ENCODE measurements at places on chromosomes 3 and 15.

- no peak for DNase-seq
Observed at GRCh38 chr15:40984964-40985363, 31.7 kb downstream of the CHAC1 start.

DNA sequence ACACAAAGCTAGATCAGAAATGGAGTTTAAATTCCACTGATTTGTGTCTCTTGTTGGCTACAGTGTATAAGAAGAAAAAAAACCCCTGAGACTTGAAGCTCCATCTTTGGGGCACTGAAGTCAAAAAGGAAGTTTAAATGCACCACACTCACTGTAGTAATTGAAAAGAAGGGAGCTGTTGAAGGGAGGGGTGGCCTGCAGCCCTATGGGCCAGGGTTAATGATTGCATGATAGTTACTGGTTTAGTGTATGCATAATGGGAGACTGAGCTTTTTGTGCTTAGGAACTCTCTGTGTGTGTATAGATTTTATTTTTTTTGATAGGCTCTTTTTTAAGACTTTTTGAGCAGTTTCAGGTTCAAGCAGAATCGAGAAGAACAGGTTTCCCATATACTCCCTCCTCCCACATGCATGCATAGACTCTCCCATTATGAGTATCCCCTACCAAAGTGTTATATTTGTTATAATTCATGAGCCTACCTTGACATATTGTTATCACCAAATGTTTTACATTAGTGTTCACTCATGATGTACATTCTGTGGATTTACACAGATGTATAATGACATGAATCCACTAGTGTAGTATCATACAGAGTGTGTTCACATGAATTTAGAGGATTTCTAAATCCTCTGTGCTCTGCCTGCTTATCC lies 88.2 kb downstream of the TNFAIP8L3 start:
- no peak for DNase-seq

GRCh38 chr15:55221090-55222011 lies 24.6 kb upstream of the RSL24D1 start:
- DNase-seq: no peak

GRCh38 chr15:66481107-66481856 lies 16.3 kb downstream of the SNAPC5 start:
- DNase-seq: no peak

- DNase-seq: no peak
Observed at GRCh38 chr3:178325330-178325729, 210.9 kb upstream of the KCNMB2 start.

DNA sequence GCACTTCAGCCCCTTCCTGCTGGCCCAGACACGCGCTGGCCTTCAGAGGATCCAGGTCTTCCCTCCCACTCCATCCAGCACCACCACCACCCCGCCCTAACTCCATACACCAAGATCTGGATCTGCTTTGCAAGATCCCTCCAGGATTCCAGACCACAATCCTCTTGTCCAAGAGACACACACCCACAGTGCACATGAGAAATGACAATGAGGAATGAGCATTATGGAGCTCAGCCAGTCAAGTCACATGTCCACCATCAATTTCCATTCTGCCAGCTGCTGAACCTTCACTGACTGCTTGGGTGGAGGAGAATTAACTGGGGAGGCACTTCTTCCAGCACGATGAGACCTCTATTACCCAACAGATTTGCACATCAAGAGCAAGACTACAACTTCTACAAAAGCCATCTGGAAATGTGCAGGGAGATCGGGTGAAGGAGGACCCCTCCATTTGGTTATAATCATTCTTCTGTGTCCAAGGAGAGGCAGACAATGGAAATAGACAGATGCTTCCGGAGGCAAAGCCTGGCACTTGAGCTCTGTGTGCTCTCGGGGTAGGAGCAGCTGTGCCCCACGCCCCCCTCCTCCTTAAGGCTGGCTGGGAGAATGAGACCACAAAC lies 12.3 kb upstream of the SPATA12 start:
- DNase-seq: no peak

GRCh38 chr3:73255609-73256029 lies 194.2 kb downstream of the EBLN2 start:
- DNase-seq: no peak

DNA sequence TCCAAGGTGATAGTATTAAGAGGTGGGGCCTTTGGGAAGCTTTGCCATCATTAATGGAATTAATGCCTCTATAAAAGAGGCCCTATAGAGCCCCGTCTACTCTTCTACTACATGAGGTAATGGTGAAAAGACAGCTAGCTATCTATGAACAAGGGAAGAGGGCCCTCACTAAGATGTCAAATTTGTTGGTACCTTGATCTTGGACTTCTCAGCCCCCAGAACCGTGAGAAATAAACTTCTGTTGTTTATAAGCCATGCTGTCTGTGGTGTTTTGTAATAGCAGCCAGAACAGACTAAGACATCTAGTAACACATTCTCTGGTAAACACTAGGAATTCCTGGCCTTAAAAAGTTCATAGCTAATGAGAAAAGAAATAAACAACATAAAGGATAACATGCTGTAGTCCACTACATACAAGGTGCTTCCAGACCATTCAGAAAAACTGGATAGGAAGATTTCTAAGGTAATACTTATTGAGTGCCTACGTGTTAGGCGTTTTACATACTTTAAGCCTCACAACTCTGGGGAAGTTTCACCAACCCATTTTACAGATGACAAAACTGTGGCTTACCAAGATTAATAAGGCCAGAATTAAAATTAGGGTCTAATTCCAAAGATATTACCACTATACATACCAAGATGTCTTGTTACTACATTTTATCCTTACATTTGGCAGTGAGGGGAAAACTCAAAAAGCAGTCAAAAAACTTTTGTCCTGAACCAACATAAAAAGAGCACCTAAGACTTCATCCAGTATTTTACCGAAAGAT lies 3.2 kb downstream of the UBE3A start:
- DNase-seq: no peak

DNA sequence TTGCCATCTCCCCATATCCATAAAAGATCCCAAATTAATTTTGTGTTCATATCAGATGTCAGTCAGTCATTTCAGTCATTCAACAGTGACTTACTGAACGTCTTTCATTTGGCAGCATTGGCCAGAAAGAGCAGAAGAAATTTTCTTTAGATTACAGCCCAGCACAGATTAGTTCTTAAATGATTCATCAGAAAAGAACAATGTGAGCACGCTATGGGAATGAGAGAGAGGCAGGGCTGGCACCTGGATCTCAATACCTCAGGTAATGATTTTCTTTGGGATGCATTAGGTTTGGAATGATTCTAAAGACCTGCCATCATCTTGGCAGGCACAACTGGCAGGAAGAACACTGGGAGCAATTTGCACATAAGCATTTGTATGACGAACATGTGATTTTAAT lies 41.6 kb downstream of the FBN1 start:
- DNase-seq: no peak

GRCh38 chr3:111369958-111370357 lies 172.0 kb upstream of the CD96 start:
- DNase-seq: no peak

DNA sequence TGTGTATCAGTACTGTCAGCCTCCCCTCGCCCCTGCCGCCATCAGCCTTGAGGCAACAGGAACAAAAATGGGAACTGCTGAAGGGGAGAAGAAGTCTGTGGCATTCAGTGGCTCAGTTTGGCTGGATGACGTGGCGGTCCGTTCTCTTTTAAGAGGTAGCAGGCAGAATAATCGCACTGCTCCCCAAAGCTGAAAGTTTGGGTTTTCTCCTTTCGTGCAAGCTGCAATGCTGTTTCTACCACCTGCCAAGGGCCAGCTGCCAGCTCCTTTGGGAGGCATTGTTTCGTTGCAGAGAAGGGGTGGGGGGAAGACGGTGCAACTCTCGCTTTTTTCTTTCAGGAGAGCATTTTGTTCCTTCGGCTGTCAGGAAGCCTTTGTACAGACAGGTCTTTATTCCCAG lies 369.6 kb upstream of the RORA start:
- DNase-seq: no peak

- no peak for DNase-seq
Observed at GRCh38 chr15:38171973-38172372, 80.7 kb upstream of the SPRED1 start.

DNA sequence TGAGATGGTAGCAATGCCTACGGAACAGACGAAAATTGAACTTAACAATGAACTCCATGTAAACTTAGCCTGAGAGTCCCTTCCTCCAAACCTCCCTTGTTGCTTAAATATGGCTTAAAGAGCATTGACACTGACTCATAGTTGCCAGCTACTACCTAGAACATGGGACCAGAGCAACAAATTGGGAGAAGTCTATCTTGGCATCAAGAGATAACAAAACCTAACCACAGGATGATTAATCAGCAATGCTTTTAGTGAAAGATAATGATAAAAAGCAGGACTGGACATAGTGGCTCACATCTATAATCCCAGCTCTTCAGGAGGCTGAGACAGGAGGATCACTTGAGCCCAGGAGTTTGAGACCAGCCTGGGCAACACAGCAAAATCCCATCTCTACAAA lies 117.8 kb upstream of the MNS1 start:
- DNase-seq: no peak

DNA sequence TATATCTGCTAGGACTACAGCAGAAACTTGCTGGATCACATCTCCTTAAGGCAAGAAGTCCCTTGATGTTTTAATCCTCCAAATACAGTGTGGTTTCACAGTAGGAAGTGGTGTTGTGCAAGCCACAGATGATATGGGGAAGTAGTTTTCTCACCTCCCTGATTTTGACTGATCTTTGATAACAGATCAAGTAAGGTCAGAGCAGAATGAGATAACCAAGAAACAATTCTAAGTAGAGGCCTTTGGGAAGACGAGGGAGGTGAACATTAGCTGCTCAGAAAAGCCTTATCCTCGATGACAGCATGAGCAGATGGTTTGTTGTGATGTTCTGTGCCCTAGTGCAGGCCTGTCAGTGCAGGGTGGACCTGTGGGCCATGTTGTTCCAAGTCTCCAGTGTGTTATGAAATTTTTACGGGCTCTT lies 61.3 kb downstream of the RIOX2 start:
- no peak for DNase-seq

GRCh38 chr3:149581681-149582370 lies 76.0 kb downstream of the WWTR1 start:
- DNase-seq: no peak

DNA sequence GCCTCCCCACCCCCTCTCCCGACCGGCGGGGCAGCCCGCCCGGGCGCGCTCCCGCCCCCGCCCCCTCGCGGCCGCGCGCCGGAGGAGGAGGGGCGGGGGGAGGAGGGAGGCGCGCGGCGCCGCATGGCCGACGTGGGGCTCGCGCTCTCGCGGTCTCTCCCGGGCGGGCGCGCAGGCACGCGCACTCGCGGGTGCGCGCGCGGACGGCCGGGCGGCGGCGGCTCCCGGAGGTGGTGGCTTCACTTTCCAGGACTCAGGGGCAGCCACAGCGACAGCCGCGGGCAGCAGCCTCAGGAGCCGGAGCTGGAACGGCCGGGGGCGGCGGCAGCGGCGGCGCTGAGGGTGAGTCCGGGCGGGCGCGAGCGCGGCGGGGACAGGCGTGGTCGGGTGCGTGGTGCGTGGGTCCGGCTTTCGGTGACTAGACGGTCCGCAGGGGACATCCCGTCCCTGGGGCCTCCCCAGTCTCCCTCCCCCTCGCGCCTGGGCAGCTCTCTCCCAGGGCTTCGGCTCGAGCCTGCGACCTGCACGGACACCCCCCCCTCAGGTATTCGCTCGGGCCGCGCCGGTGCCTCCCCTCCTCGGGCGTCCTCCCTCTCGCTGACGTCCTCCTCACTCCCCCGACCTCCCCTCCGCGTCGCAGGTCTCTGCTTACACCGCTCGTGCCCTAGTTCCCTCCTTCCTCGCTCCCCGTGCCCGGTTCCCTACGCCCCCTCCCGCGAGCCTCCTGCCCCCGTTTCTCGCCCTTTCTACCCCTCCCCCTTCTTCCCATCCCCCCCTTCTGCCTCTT lies at the start of gene UBE2E2:
Gene UBE2E2, plus strand, starts transcription at position 407 of the 787 bp plus-strand sequence.
- DNase-seq: no peak

DNA sequence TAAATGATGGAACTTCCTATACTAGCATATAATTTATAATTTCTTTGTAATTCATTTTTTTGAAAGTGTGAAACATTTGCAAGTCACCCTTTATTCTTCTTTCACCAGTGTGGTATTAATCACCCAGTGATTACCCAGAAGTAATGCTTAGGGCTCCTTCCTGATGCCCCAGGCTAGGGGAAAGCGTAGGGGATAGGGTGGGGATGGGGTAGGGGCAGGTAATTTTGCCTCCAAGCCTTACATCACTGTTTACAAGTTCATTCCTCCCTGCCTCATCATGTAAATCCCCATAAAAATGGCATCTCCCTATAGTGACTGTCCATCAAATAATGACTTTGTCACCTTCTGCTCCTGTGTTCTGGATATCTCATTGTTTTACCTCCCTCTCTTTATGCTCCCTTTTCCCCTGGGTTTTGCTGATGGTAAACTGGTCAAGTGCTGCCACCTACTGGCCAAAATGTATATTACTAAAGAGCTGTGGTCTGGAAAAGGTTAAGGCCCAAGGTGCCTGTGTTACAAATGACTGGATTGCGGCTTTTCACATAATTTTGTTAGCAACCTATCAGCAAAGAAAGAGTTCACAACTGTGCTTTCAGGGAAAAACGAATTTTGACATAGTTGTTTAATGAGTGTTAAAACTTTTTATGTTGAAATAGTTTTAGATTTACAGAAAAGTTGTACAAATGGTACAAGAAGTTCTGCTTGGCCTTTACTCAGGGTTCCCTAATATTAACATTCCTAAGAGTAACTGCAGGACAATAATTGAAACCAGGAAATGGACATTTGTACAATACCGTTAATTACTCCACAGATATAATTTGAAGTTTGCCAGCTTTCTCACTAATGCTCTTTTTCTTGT lies 54.7 kb downstream of the ONECUT1 start:
- no peak for DNase-seq

DNA sequence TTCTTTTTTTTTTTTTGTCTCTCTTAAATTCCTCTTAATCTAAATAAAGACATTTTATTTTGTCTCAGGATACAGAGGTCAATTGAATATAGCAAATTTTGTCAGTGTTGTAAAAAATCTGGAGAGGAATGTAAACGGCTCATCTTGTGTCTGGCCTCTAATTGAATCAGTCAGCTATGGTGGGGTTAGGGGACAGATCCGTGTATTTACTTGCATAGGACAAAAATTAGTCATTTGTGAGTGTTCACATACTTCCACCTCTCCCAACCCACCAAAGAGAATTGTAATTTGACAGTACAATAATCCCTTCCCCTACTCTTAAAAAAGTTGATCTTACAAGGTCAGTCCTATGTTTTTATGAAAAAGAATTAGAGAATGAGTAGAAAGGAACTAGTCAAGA lies 18.3 kb downstream of the PPARG start:
- DNase-seq: no peak
